H1 (cell line): ENCODE measurements at places on chromosomes 2 and 18.

DNA sequence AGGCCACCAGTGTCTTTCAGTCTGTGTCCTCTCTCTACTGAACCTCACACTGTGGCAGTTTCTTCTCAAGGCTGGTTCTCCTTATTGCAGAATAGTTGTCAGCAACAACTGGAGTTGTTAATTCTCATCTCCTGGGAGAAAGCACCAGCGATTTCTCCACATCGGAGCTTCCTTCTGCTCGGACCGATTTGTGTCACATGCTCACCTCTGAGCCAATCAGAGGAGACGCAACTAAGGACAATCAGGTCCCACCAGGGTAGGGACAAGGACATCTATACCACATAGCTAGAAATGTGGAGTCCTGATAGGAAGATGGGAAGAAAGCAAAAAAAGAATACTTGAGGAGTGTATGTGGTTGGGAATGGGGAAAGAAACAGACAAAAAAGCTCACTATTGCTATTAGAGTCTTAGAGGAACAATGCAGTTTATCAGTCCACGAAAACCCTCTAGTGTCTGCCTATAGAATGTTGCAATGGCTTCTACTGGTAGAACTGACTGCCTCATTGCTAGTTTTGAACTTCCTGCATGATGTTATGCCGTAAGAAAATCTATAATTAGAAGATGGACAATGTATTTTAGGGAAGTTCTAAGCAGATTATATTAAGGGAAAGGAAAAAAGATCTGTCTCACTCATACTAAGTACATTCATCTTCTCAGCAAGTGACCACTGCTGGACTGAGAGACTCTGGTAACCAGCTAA is 169.7 kb downstream of the CDCA7 start:
- H3K4me1 ChIP-seq = no peaks in the 10 kb centered on the region
- no peaks in the 10 kb centered on the region for H3K27me3 ChIP-seq
- no peaks in the 10 kb centered on the region for H3K36me3 ChIP-seq
- DNase-seq = no peak
- no peak overlapping the region for H3K27ac ChIP-seq

DNA sequence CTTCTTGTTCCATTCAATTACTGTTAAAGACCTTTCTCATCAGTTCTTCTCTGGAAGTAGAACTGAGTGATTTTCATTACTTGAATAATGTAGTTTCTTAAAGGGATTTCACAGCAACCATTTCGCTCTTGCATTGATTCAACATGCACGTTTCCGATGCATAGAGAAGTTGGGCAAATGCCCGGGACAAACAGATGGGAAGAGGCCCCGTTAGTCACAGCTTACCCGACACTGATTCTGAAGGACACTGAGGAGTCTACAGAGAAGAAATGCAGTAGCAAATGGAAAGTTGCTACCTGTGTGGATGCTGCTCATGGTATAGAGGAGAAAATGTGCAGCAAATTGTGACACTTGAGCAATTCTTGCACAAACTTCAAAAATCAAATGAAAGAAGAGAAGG is 32.3 kb upstream of the GCG start:
- no peaks in the 10 kb centered on the region for H3K4me1 ChIP-seq
- no peak overlapping the region for H3K4me3 ChIP-seq
- no peak overlapping the region for H3K27ac ChIP-seq
- no peak for DNase-seq
- H3K36me3 ChIP-seq = no peaks in the 10 kb centered on the region

DNA sequence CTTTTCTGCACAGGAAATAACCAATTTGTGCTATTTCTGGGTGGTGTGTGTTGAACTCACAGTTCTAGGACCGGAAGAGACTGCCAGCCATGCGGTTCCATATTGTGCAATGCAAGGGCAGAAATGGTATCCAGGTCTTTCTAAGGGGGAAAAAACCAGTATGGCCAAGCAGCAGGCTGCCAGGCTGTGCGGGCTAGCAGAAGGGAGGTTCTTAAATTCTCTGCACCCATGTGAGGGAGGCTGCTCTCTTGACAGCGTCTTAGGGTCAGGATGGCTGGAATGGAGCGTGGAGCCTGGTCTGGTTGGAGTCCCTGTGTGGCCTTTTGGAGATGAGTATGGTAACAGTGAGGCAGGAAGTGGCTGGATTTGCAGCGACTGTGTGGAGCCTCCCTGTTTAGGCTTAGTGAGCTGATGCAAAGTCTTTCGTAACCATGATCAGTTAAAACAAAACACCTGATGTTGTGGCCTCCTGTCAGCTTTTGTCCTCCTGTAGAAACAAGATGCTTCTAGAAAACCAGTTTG is 52.6 kb downstream of the NCK2 start:
- H3K4me1 ChIP-seq = peaks cover 20% of the 10 kb centered on the region
- no peak for DNase-seq
- no peak overlapping the region for H3K4me3 ChIP-seq
- no peaks in the 10 kb centered on the region for H3K36me3 ChIP-seq
- no peaks in the 10 kb centered on the region for H3K27me3 ChIP-seq

GRCh38 chr2:8096484-8096883 is 585.4 kb upstream of the ID2 start:
- DNase-seq = no peak
- H3K36me3 ChIP-seq = no peaks in the 10 kb centered on the region
- H3K27ac ChIP-seq = no peak overlapping the region
- H3K4me1 ChIP-seq = no peaks in the 10 kb centered on the region
- no peaks in the 10 kb centered on the region for H3K27me3 ChIP-seq
- H3K4me3 ChIP-seq = no peak overlapping the region

DNA sequence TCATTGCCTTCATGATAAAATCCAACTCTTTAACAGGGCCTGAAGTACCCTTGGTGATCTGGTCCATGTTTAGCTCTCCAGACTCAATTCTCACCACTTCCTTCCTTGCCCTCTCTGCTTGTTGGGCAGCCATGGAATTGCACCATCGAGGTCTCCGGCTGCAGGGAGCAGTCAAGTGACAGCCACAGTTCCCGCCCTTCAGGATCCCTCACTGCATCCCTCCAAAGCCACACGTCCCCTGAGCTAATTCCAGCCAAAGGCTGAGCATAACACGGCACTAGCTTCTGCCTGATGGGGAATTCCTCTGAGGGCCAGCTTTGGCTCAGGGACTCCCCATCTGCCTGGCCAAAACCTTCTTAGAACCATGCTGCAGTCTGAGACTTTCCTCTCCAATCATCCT is 47.4 kb upstream of the SLC1A4 start:
- H3K36me3 ChIP-seq = no peaks in the 10 kb centered on the region
- DNase-seq = no peak
- H3K27ac ChIP-seq = no peak overlapping the region
- H3K4me3 ChIP-seq = no peak overlapping the region
- peaks cover 3% of the 10 kb centered on the region; the same call in 1 of the 2 replicates for H3K4me1 ChIP-seq

GRCh38 chr2:101974663-101975062 is 17.1 kb upstream of the IL1R2 start:
- peaks cover 6% of the 10 kb centered on the region for H3K4me1 ChIP-seq
- H3K27ac ChIP-seq = no peak overlapping the region
- no peaks in the 10 kb centered on the region for H3K36me3 ChIP-seq
- no peaks in the 10 kb centered on the region for H3K27me3 ChIP-seq
- H3K4me3 ChIP-seq = no peak overlapping the region
- DNase-seq = no peak

DNA sequence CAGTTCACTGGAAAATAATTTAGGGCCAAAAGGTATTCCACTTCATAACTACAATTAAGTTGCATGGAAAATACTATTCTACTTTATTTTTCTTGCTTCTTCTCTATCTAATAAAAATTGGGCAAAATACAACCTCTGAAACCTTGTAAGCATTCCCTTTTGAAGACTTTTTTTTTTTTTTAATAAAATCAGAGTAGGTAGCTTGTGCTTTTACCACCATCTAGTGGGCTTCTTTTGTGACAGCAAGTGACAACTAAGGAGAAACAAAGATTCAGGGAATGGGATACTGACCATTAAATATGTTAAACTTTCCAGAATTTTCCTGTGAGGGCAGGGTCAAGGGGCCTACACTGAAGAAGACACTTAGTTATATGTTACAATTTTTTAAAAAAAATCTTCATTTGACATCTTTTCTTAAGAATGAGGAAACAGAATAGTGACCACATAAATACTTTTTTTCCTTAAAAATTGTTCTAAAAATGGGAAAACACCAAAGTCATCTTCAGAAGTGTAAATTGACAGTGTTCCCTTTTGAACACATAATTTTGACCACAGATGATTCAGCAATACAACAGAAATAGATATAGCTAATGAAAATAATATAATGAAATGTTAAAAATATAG is 1183.2 kb upstream of the ACVR2A start:
- H3K4me1 ChIP-seq = no peaks in the 10 kb centered on the region
- H3K4me3 ChIP-seq = no peak overlapping the region
- DNase-seq = no peak
- H3K27me3 ChIP-seq = no peaks in the 10 kb centered on the region

- no peak overlapping the region for H3K4me3 ChIP-seq
- H3K36me3 ChIP-seq = no peaks in the 10 kb centered on the region
- H3K27ac ChIP-seq = no peak overlapping the region
These were observed 1228.3 kb upstream of the CHAC2 start for GRCh38 chr2:52539026-52539970.

DNA sequence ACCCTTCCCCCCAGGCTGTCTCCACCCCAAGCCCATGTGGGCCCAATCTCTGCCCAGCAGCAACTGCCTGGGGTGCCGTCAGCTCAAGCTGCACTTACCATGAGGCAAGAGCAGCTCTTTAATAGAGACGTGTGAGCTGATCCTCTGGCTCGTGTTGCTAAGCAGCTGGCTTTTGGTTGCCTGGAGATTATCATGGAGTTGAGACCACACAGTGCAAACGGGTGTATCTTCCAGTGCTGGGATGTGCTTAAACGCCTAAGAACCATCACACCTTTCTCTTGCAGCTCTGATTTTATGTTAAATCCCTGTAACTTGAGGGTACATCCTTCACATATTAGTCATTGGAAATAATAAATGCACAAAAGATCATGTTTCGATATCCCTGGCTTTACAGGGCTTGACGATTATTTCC is 271.1 kb downstream of the PRKCE start:
- no peaks in the 10 kb centered on the region for H3K36me3 ChIP-seq
- no peaks in the 10 kb centered on the region for H3K4me1 ChIP-seq
- no peak overlapping the region for H3K4me3 ChIP-seq
- DNase-seq = no peak
- no peaks in the 10 kb centered on the region for H3K27me3 ChIP-seq

DNA sequence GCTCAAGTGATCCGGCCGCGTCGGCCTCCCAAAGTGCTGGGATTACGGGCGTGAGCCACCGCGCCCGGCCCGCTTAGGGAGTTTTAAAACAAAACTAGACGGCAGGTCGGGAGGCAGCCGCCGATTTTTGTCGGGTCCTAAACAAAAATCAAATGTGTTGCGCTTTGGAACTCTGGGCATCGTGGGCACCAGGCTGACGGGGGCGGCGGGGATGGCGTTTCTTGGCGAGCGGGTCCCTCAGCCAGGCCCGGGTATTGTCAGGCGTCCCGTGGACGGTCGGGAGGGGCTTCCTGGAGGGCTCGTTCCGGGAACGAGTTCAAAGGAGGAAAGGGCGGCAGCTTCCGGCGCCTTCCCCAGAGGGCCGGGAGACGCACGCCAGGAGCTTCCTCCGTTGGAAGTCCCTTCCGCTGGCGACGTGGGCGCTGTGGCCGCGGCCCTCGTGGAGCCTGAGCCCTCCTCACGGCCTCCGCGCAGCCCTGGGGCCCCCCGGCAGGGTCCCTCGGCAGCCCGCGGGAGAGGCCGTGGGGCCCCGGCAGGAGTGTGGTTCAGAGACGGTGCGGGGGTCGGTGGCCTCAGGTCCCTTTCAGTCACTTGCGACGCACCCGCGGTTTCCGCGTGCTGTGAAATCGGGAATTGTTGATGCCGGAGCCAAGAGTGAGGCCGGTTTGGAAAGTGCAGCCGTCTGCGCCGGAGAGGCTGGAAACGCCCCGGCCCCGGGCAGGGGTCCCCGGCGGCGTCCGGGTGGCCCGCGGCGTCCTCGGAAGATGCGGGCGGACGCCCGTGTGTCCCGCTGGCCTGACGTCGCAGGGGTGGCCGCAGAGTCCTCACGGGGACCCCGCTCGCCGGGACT is 59.3 kb downstream of the EMILIN2 start:
- peaks cover 5% of the 10 kb centered on the region; the same call in 1 of the 2 replicates for H3K4me1 ChIP-seq
- H3K27ac ChIP-seq = no peak overlapping the region; the same call in 1 of the 2 replicates
- H3K4me3 ChIP-seq = peak overlapping the region; percentile 54
- DNase-seq = peak; percentile 65
- H3K36me3 ChIP-seq = peaks cover 13% of the 10 kb centered on the region; the same call in 1 of the 2 replicates
- no peaks in the 10 kb centered on the region for H3K27me3 ChIP-seq

DNA sequence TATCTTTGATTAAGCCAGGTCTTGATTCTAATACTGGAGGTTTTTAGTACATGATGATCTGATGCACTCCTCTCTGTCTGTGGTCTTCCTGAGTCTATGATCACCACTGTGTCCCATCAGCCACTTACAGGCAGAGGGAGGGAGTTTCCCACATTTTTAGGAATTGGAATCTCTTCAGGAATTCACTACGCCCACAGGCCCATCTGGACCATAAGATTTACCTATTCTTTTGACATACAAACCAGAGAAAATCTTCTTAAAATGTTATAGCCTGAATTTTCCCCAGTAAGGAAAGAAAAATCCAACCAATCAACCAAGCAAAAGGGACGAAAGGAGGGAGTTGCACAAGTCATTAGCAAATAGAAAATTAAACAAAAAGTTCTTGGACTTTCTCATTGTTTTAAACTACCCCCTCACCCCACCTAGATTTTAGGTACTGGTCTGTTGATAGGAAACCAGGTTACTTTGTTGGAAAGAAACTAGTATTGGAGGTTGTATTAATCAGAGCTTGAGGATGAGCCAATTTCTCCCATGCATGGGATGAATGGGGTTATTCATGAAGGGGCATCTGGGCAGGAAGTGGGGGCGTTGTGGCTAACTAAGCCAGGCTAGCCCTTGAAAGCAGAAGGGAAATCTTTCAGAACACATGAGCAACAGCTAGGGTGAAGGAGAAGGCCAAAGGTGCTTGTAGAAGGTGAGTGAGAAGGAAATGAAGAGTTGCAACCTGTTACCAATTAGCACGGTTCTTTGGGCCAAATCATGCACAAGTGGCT is 328.2 kb upstream of the MEX3C start:
- H3K4me3 ChIP-seq = no peak overlapping the region
- no peaks in the 10 kb centered on the region for H3K27me3 ChIP-seq
- no peak for DNase-seq

DNA sequence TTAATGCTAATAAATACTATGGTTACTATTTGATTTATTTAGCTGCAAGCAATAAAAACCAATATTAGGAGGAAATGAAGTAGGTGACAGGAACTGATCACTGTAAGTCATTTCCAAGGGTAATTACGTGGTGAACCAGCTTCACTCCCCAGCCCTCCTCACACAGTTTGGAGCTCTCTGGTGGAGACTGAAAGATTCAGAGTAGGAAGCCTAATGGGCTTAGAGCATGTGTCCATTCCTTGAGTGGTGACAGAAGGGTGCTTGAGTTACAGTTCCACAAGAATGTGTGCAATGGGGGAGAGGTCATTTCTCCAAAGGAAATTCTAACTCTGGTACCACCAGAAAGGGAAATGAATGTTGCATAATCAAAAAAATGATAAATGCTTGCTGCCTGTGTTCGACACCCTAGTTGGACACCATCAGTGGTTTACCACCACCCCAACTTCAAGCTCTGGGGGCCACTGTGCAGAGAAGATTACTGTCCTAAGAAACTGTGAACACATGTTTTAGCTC is 285.1 kb upstream of the MMADHC start:
- DNase-seq = no peak
- H3K36me3 ChIP-seq = no peaks in the 10 kb centered on the region
- H3K27me3 ChIP-seq = no peaks in the 10 kb centered on the region
- H3K4me3 ChIP-seq = no peak overlapping the region
- H3K4me1 ChIP-seq = no peaks in the 10 kb centered on the region

- no peaks in the 10 kb centered on the region for H3K27me3 ChIP-seq
- no peak for DNase-seq
- no peaks in the 10 kb centered on the region for H3K4me1 ChIP-seq
- no peak overlapping the region for H3K27ac ChIP-seq
These were observed 269.4 kb downstream of the MYCN start for GRCh38 chr2:16209799-16210198.
